ENCODE measurements at places on chromosomes 7 and 10.

DNA sequence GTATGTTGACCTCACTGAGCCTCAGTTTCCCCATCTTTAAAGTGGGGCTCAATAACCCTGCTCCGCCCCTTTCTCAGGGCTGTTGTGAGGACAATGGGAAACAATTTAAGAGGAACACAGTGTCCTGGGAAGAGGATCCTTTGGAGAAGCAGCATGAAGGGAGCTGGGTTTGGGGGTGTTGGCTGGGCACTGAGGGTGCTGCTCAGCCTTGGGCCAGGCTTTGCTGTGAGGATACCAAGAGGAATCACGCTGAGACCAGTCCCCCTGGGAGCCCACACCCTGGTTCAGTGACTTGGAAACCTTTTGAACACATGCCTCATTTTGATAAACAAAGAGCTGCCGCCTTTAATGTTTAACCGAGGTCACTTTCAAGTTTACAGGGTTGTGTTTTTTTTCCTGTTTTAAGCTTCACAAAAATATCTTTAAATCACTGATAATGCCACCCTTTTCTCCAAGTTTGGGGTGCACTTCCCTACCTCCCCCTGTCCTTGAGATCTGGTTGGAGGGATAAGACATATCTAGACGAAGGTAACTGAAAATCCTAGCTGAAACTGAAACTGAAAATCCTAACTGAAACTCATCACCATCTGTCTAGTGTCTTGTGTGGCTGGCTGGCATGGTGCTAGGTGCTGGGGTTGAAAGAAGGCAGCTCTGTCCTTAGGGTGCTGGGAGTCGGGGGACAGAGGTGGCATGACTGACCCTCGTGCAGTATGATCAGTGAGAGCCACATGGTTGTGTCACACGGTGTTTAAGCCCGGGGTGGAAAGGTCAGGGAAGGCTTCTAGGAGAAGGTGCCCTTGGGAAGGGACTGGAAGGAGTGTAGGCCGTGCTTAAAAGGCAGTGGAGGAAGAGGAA lies 27.7 kb downstream of the ZNF775 start:
- DNase-seq = no peak

- no peak for DNase-seq
Observed at GRCh38 chr7:32299133-32299702, 191.0 kb downstream of the LSM5 start.

DNA sequence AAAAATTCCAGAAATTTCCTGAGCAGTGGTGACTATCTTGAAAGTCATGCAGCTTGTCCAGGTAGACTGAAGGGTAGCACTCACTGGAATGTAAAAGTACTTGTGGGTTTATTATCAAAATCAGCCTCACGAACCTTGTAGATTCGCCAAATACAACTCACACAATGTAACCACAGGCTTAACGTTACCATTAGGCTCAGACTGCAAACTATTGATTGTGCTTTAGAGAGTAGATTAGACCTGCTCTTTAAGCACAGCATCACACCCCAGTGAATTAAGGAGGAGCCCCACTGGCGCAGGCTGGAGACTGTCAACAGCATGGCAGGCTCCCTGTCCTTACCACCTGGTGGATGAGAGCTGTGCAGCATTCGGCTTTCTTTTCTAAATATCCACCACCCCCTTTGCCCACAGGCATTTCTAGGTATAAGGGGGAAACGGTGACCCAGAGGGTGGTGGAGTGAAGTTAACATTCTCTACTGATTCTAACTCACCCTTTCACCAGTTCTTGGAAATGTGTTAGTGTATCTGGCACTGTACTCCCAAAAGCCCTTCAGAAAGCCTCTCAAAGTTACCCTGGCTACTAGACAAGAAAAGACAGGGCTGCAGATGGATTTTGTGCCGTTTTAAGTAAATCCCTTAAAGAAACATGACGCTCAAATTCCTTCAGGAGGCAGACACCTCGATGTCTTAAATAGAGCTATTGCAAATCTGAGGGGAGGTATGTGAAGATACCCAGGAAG lies 56.6 kb downstream of the GSDME start:
- no peak for DNase-seq

GRCh38 chr10:115004236-115004862 lies 66.4 kb downstream of the TRUB1 start:
- no peak for DNase-seq

GRCh38 chr7:135193615-135194081 lies 17.7 kb downstream of the WDR91 start:
- DNase-seq = no peak

DNA sequence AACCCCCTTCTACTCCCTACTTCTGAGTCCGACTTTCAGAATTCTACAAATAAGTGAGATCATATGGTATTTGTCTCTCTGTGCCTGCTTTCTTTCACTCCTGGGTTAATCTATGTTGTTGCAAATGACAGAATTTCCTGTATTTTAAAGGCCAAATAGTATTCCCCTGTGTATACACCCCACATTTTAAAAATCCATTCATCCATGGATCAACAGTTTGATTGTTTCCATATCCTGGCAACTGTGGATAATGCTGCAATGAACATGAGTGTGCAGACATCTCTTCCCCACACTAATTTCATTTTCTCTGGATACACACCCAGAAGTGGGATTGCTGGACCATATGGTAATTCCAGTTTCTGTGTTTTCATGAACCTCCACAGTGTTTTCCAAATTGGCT lies 225.8 kb upstream of the TCERG1L start:
- DNase-seq = no peak

DNA sequence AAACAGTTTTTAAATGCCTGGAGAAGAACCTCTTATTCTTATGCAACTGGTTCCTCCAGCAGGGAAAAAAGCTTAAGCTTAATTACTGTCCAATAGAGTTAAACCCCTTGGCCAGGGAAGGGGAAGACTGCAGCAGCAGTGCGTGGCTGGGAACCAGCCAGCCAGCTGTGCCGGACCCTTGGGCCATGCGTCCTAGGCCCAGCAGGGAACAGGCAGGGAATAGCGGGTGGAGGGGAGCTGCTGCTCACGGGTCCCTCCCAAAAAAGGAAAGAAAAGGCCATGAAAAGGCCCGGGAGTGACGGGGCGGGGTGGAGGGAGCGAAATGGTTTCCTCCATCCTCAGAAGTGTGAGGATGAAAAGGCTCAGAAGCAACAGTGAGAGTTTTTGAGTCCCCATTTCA lies 35.2 kb upstream of the HECW1 start:
- no peak for DNase-seq

GRCh38 chr10:11782793-11783557 lies 40.2 kb upstream of the PROSER2 start:
- DNase-seq = no peak

GRCh38 chr10:128087884-128088709 lies 38.1 kb downstream of the MKI67 start:
- DNase-seq = no peak

GRCh38 chr7:148561099-148561498 lies 29.5 kb upstream of the C7orf33 start:
- no peak for DNase-seq
